SW480 (cell line): ENCODE measurements at places on chromosomes 6 and 20.

GRCh38 chr6:37819802-37820717 is 533 bp downstream of the ZFAND3 start:
- peak; percentile 76 for DNase-seq

GRCh38 chr6:112154711-112155110 is 67.3 kb downstream of the FAM229B start:
- no peak for DNase-seq

GRCh38 chr6:24583463-24584381 is 62.3 kb downstream of the KIAA0319 start:
- peak; percentile 56 for DNase-seq

DNA sequence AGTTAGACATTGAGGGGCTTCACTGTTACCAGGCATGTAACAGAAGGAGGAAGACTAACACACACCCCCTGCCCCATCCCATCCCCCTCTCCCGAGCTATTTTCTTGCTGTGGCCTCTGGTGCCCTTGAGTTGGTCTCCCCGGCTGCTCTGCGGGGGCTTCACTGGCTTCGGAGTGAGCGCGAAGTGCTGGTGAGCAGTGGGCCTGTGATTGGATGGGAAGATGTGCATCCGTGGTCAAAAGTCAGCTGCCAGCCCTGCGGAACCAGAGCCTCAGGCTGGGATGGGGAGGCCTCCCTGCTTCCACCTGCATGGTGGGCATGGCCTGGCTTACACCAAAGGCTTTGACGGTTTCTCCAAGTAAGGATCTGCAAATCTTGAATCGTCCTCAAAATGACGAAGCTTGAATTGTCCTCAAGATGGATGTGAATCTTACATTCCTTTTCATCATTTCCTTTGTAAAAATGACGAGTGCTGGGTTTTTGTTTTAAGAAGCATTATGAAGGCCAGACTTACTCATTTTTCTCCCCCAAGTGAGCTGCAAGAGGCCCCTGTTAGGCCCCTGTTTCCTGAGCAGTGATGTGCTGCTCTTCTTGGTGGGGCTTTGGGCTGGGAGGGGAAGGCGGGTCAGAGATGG is 23.7 kb downstream of the SPATA2 start:
- DNase-seq: no peak

DNA sequence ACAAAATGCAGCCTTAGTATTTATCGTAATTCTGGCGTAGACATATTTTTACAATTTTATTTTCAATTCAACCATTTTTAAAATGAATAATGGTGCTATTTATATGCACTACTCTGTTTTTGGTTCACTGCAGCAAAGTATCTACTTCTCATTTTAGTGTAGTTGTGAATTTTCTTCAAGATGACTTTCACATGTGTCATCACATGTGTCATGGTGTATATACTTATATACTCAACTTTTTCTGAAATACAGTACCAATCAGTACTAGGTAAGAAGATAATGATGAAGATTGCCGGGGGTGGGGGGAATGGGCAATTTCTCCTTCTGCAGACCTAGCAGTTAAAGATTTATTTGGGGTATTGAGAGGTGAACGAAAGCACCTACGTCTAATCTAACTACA is 634.5 kb downstream of the PHF3 start:
- no peak for DNase-seq

DNA sequence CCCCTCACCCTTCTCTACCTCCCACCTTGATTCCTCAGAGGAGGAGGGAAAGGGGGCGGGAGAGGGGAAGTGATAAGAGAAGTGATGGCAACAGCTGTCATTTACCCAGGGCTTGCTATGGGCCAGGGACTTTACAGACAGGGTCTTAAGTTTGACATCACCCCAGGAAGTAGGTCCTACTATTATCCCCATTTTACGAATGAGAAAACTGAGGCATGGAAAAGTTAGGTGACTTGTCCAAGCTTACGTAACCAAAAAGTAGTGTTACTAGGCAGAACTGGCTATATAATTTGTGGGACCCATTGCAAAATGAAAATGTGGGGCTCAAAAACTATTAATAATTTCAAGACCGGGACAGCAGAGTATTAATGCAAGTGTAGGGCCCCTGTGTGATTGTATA is 10.5 kb upstream of the FANCE start:
- no peak for DNase-seq

- DNase-seq: no peak
These were observed 7.3 kb upstream of the USP45 start for GRCh38 chr6:99522531-99522930.

- DNase-seq: no peak
These were observed 14.7 kb upstream of the TRIM26 start for GRCh38 chr6:30227763-30228487.

GRCh38 chr6:1625794-1626435 is 16.2 kb downstream of the FOXC1 start:
- DNase-seq: no peak

DNA sequence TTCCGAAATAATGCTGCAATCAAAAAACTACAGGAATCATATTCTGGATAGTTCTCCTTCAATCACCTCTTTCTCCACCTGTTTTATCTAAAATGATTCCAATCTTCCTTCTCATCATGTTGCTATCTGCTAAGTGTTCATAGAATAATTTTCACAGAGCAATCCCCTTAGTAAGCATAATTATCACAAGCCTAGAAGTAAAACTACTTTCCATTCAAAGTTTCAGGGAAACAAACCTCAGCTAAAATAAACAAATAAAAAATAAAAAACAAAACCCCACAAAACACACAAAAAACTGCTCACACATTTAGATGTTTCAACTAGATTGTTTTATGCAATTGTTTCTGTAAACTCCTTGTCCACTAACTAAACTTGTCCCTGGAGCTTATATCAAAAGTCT is 291.2 kb downstream of the PHACTR1 start:
- no peak for DNase-seq

DNA sequence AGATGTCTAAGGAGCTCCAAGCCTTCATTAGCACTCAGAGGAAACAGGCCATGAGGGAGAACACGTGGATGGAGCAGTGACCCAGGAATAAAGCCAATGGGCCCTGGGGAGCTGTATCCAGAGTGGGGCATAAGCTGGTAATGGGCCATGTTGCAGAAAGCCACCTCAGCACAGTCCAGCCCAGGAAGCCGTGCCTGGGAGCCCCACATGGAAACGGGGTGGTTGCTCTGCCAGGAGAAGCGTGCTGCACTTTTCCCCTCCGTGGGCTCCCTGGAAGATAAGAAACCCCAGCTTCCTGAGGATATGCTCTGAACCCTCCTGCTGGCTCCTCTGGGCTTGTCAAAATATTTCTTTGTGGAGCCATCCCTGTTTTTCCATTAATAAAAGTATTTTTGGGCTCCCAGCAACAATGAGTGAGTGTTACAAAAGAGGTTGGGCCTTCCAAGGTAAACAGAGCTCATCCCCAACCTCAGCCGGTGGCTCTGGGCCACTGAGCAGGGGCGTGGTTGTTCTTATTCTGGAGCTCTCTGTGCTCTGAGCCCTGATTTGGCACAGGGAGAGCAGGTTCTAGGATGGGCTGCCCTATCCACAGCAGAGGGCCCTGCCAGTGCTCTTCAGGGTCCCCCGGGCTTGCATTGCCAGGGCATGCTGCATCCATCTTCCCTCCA is 31.2 kb upstream of the NFATC2 start:
- DNase-seq: no peak

DNA sequence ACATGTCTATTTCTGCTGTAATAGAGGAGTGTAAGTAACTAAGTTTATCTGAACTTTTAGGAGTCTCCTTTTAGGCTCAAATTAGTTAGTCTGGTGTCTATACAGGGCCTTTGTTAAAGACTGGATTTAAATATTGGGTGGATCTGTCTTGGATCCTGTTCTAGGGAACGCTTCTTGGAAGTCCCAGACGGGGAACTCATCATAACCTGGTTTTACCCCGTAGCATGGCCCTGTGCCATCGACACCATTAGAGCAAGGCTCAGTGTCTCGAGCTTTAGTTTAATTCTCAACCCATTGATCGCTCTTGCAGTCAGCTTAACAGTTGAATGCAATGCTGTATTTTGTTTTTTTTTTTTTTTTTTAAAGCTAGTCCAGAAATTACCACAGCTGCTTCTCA is 89.9 kb downstream of the CARMIL1 start:
- DNase-seq: no peak

DNA sequence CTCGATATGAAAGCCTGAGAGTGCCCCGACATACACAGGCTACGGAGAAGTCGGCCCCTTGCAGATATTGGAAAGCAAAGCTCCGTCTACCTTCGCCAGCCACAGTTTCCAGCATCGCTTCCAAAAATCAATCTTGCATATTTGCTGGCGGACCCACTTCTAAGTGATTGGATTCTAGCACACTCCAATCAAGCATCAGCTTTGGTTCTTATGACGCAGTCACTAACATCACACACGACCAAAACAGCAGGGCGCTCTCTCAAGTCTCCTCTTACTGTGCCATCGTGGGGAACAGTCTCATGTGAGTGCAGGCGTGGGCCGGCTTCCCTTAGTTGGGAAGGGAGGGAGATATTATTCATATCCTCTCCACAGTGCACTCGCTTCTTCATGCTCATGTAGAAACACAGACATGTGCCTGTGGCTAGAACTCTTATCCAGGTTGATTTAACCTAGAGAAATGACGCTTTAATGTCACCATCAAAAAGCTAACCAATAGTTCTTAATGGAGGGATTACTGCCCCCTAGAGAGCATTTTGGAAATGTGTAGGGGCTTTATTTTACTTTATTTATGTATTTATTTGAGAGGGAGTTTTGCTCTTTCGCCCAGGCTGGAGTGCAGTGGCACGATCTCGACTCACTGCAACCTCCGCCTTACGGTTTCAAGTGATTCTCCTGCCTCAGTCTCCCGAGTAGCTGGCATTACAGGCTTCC is 229.8 kb downstream of the SOD2 start:
- peak; percentile 18 for DNase-seq

GRCh38 chr20:4956200-4956810 is 45.0 kb downstream of the SLC23A2 start:
- DNase-seq: peak; percentile 67

DNA sequence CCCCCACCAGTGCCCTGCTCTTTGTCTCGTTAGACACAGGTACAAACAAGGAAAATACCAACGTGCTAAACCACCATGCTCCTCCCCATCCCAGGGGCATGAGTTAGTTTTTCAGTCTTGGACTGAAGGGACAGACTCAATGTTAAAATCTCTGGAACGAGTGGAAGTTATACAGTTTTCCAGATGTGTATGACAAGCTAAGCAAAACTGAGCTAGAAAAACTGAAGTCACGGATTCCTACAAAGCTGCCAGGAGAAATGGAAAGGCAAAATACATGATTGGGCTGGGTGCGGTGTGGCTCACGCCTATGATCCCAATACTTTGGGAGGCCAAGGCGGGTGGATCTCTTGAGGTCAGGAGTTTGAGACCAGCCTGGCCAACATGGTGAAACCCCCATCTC is 34.3 kb upstream of the QKI start:
- DNase-seq: no peak

DNA sequence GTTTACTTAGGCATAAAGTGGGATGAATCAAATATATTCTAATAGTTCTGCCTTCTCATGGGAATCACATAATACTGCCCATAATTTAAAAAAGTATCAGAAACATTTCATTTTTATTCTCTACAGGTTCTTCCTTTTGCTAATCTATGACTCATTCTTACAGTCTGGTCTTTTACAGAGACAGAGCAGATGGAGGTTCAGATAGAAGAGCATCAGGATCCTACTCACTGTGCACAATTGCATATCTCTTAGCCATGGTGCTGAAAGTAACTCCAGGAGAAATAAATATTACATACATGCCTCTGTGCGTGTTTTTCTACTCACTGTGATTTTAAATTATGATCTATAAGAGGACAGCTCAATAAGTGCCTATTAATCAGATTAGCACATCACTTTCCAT is 16.3 kb upstream of the OR2B6 start:
- no peak for DNase-seq

DNA sequence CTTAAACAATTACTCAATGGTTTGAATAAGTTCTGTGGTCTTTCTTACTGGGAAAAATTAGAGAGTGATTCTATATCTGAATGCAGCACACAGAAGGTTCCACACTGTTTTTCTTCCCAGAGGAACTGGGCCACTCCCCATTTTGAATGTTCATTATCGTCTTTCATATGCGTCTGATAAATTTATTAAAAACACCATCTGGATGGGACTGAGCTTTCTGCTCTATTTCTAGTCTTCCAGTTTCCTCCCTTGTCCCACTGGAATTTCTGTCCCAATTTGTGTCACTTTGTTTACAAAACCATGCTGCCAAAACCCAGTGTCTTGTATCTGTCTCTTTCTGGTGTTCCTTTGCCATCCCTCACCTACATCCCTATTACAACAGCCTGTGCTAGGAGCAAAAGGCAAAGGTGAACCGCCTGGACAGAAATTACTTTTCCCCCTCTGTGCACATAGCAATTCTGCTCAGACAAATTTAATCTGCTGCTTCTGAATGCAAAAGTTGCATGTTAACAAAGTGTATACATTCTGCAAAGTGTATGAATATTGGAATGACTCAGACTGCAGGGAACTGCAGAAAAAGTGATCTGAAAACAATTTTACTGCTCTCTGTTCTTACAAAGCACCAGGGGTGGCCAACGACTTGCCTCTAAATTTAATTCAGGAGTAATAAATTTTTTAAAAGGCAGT is 333.6 kb downstream of the BTBD9 start:
- no peak for DNase-seq

GRCh38 chr6:151701911-151702562 is 105.4 kb upstream of the ESR1 start:
- DNase-seq: no peak

GRCh38 chr6:28542440-28543296 is 17.0 kb downstream of the GPX5 start:
- DNase-seq: peak; percentile 80

DNA sequence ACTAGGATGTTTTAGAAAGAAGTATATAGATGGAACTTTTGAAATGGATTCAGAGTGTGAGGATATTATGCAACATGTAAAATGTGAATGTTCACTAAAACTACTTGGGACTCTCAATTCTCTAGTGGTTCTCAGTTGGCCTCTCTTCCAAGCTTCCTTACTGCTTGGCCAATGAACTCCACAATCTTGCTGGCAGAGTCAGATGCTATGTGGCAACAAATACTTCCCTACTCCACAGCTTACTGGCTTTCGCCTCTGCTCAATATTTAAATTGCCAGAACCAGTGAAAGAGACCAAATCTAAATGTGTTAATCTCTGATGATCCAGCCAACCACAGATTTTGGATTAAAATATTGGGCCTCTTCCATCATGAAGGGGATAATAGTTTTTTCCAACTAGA is 138.4 kb downstream of the HTR1B start:
- DNase-seq: no peak

GRCh38 chr6:162123797-162124196 is 603.8 kb downstream of the PRKN start:
- peak; percentile 1 for DNase-seq

GRCh38 chr6:87066449-87067333 is 28.2 kb downstream of the CGA start:
- peak; percentile 45 for DNase-seq

DNA sequence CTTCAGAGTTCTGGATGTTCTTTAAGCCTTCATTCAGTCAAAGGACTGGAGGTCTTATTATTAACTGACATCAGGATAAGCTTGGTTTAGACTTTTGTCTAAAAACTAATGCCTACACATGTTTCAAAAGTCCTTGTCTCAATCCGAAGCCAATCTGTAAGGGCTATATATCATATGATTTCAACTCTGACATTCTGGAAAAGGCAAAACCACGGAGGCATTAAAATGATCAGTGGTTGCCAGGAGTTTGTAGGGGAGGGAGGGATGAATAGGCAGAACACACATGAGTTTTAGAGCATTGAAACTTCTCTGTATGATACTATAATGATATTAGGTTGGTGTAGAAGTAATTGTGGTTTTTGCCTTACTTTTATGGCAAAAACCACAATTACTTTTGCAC is 1285.8 kb upstream of the CITED2 start:
- DNase-seq: no peak
